ENCODE measurements at places on chromosomes 1 and 21.

DNA sequence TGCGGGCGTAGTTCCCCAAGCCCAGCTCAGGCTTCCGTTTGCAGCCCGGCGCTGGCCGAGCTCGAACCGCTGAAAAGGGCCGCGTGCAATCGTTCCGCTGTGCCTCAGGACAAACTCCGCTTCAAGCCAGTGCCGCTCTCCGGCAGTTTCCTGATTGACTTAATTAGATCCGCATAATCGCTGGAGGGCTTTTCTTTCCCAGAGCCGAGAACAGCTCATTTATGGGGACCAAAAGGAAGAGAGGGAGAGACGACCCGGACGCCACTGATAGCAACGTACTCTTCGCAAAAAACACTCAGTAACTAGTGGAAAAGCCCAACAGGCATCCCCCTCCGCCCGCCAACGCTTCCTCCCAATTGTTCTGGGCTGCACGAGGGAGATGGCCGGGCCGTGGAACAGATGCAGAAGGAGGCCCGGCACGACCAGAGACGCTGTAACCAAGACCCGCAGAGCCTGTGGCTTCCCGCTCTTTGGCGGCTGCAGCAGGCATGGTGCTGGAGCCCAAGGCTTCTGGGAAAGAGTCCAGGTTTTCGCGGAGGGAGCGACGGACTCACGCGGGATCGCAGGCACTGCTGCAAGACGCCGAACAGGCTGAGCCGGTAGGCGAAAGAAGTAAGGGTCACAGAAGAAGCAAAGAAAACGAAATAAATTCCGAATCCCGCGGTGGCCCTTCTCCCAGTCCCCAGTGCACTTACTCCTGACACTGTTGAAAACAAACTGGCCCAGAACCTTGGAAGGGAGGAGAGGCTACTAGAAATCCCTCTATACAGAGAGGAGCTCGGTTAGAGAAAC is 3.6 kb upstream of the FOXD2 start:
- DNase-seq, result no peak

GRCh38 chr1:158045639-158046038 is 52.2 kb downstream of the KIRREL1 start:
- DNase-seq, result no peak

- no peak for DNase-seq
These were observed 3.2 kb downstream of the TRPM2 start for GRCh38 chr21:44356636-44357035.

DNA sequence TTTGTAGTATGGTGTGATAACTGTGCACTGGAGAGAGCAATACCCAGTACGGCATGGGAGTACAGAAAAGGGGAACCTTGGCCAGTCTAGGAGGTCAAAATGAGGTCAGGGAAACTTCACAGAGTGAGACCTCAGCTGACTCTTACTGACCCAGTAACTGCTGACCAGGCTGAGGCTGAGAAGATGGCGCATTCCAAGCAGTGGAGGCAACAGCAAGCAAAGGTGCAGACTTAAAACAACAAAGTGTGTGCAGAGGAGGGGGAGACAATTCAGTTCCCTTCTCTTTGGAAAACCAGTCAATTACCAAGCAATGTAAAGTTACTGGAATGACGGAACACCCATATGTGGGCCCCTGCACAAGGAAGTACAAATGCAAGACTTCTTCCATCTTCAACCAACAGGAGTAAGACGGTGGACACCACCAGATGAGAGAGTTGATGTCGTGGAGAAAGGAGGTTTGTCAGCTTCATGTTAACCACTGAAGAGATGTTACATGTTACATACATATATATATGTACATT is 54.6 kb upstream of the PRDX6 start:
- no peak for DNase-seq

DNA sequence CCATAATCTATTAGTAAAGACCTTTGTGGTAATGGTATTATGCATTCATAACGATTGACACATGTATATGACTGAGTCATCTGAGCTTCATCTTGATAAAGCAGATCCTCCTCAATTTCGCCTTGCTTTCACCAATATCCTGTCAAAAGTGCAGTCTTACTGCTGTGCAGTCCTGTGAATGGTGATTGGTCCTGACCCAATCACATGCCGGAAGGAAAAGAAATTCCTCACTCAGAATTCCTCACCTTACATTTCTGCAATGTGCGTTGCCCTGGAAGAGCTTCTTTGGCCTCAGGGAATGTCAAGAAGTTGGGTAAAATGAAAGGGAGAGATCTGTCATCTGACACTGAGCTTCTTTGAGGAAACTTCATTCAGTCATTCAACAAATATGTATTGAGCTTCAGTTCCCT is 121.0 kb upstream of the TSPAN2 start:
- no peak for DNase-seq

DNA sequence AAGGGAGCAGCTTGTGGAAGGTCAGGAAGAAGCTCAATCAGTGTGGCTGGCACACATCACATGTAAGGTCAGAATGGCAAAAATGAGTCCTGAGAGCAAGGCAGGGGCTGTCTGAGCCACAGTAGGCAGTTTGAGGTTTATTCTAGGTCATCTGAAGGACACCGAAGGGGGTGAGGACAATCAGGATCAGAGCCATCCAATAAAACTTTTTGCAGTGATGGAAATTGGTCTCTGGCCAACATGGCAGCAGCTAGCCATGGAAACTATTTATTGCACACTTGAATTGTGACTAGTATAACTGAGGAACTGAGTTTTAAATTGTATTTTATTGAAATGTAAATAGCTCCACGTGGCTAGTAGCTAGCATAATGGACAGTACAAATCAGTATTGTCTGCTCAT is 97.0 kb upstream of the CACNA1E start:
- DNase-seq, result no peak

GRCh38 chr1:172699111-172699510 is 40.2 kb downstream of the FASLG start:
- no peak for DNase-seq

DNA sequence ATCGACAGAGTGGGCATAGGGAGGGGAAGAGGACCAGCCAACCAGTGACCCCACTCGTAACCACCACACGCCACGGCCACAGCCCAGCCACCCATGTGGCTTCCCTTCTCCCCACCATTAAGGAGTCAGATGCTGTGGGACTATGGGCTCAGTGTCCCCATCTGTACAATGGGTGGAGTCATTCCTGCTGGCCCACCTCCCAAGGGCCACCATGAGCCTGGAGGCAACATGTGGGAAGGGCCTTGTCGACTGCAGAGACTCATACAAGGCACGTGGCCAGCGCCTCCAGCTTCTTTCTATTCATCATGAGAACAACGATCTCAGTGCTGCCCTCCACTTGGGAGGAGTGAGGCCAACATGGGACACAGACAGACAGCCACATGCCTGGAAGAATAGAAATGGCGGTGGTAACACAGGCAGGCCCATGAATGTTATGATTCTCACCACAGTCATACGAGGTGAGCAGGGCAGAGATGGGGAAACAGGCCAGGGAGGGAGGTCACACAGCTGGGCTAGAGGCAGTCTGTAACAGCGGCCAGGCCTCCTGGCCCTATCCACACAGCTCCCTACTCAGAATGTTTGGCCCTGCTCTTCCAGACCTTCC is 16.1 kb downstream of the LRP8 start:
- no peak for DNase-seq

DNA sequence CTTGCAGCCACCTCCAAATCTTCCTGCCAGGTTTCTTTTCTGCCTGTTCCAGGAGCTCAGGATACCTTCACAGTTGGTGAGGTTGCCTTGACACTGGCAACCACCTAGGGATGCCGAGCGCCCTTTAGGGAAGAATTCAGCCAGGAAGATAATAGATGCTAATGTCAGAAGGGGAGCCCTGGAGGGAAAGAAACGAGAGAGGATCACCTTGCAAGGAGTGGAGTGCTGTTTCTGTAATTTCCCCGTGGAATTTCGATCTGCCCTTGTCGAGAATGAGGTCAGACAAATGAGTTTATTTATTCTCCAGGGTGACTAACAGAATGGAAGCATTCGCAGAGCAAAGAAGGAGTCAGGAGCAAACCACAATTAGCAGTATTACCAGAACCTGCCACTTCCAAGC is 315.8 kb upstream of the KAZN start:
- DNase-seq, result no peak

DNA sequence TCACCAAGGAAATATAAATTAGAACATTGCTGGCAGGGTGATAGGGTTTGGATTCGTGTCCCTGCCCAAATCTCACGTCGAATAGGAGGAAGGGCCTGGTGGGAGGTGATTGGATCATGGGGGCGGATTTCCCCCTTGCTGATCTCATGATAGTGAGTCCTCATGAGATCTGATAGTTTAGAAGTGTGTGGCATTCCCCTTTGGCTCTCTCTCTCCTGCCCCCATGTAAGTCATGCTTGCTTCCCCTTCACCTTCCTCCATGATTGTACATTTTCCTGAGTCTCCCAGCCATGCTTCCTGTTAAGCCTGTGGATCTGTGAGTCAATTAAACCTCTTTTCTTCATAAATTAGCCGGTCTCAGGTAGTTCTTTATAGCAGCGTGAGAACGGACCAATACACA is 60.6 kb downstream of the VPS26C start:
- DNase-seq, result no peak

DNA sequence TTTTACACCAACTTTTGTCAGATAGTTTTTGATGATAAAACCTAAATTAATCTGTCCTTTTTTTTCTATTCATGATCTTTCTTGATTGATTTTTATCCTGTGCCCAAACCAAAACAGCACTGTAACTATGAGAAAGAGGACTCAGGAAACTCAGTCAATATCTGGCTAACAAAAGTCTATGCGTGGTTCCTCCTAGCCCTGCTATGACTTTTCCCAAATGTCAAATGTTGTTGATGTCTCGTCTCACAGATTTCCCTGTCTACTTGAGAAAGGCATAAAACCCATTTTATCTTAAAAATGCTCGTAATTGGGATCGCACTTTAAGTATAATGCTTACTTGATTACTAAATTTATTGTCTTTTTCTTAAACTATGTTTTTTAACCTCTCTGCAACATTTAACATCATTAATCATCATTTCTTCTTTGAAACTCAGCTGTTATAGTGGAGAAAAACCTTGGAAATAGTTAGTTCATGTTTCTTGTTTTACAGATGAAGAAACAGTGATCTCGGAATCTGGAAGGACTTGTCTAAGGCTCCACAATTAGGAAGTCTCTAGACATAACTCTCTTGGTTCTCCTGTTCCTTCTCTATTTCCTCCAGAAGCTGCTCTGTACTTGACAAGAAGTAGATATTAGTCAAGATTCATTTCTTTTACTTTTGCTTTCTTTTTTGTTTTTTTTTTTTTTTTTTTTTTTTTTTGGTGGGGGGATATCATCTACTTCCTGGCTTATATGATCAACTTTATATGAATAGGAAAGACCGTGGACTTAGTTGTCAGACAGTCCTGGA is 26.2 kb upstream of the PTPRC start:
- no peak for DNase-seq

GRCh38 chr1:106680776-106681344 is 375.6 kb upstream of the PRMT6 start:
- no peak for DNase-seq

DNA sequence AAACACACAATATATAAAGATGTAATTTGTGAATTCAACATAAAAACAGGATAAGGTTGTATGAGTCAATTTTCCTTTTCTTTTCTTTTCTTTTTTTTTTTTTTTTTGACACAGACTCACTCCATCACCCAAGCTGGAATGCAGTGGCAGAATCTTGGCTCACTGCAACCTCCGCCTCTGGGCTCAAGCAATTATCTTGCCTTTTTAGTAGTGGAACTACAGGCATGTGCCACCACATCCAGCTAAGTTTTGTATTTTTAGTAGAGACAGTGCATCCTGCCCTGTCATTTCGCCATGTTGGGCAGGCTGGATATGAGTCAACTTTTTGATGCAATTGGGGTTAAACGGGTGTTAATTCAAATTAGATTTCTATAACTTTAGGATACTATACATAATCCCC is 10.3 kb upstream of the SPRR2B start:
- no peak for DNase-seq

- DNase-seq, result no peak
These were observed 52.5 kb upstream of the BOLA1 start for GRCh38 chr1:149846593-149847466.

DNA sequence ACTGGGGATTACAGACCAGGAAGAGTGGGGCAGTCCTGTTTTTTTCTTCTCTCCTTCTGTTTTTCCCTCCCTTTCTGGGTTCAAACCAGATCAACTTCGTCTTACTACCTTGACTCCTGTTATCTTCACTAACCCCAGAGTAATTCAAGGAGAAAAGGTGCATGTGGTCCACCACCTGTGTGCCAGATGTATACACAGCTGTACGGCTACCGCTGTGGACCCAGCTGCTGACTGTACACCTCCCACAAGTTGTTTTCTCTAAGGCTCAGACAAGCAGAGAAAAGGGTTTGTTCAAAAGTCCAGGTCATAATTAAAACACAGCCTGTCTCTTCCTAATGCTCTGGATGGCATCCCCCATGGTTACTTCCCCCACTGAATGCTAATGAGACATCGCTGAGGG is 102.1 kb downstream of the LMX1A start:
- DNase-seq, result no peak

- no peak for DNase-seq
These were observed 9.7 kb downstream of the TMPRSS3 start for GRCh38 chr21:42386034-42386591.

DNA sequence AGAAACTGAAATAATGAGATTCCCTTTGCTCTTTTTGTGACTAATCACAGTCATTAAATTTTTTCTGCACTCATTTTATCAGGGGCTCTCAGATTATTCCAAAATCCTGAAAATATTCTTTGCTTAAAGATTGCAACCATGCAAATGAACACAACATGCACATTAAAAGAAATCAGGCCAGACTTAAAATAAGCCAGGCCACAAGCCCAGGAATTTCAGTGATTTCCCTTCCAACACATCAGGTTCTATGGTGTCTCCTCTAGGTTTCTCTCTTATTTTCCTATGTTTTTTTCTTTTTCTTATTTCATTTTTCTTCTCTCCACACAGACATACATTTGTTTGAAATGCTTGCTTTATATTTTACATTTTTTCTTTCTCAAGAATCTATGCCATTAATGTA is 65.3 kb downstream of the NIBAN1 start:
- DNase-seq, result no peak

DNA sequence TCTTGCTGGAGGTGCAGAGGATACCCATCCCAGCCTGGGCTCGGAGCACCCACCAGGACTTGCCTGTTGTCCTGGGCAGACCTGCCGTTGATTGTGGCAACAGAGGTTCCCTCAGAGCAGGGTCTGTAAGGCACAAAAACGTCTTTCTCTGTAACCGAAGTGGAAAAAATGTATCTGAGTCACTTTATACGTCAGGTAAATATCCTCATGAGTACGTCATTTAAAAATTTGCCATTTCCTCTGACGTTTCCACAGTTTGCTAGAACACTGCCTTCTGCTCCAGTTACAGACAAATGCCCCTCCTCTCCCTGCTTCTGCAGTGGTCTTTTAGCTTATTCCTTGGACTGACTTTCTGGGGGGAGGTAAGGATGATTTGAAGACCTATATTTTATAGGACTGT is 326.8 kb downstream of the HHAT start:
- DNase-seq, result no peak

All from cortex of kidney (tissue), 1 donor.